LNCaP clone FGC (cell line): ENCODE measurements at places on chromosomes 3 and 15.

DNA sequence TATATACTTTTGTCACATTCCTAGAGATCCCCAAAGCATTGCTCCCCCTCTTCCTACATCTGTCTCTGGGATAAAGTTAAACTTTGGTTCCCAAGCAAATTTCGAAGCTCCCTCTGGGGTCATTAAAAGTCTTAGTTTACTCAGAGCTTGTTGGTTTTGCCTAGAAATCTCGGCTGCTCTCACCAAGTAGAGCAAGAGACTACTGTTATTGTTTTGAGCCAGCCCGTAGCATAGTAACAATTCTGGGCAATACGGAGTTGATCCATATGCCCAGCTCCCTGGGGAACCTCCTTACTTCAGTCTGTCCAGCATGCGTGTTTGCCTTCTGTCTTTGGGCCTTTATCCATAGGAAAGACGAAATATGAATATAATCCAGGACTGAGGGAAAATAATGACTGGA lies 10.0 kb upstream of the P3H2 start:
- DNase-seq: no peak

DNA sequence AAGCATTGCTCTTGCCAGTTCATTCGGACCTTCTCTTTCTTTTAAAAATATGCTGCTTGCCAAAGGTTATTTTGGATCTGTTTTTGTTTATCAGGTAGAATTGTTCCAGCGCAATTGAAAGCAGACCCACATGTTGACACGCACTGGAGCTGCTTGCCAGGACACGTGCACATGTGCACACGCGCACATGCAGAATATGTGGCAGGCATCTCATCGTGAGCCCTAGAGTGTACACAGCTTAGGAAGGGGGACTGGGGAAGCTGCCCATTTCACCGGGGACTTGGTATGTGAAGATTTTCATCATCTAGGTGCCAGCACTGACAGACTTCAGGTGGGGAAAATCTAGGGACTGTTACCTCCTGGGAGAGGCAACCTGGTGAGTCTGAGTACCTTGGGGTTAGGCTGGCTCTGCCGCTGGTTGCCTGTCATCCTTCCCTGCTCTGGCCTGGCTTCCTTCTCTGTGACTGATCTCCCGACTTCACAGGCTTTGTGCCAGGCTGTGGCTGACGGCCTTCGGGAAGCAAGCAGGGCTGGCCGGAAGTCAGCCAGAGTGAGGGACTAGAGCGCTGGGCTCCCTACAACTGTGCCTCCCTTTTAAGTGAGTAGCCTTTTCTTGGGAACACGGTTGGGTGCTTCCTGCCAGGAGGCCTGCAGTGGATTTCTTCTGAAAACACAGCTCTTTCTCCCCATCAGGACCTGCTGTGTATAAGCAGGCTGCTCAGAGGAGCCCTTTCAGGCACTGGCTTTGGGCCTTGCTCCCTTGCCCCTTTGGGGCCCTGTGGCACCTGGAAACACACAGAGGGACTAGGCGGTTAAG lies 129.3 kb downstream of the EEFSEC start:
- peak; percentile 70 for DNase-seq

DNA sequence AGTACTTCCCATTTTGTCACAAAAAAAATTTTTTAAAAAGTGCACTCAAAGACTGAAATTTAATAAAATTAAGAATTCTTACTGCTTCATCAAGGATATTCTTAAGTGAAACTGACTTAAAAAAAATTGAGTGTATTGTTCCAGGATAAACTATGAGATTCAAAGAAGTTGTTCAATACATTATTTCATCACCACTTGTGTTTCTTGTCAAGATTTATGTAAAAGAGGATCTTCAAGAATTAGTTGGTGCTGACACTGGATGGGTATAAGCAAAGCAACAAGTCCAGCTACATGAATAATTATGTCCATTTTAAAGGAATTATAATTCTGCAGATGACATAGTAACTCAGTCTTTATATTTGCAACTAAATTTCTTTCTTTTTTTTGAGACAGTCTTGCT lies 4.3 kb upstream of the AP4E1 start:
- DNase-seq: no peak

DNA sequence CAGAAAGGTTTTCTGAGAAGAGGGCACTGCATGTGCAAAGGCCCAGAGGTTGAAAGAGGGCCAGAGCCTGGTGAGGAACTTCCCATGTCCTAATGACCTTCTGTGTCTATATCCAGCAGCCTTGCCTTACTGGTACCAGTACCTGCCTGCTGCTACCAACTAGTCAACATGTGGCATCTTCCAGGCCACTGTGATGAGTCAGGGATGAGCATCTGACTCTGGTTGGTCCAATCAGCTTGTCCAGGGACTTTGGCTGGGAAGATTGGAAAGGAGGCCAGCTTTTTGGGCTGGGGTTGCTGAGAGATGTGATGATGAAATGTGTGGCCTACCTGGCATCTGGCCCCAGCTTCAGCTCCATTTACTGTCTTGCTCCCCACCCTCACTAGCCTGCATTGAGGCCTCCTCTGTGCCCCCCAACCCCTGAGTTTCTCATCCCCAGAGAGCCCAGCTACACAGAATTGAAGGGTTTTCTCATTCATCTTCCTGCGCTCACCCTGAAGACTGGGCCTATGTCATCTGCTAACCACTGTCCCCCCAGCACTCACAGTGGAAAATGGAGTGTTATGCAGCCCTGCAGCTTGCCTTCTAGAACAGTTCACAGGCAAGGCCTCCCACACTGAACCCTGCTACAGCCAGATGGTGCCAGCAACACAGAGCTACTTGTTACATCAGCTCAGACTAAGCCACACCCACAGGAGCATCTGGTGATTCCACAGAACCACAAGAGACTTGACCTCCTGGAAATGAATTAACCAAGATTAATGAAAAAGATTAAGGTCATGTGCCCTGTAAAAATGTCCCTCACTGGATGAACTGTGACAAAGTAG lies 1.3 kb upstream of the TWF2 start:
- DNase-seq: peak; percentile 67

- DNase-seq: no peak
Observed at GRCh38 chr3:157861076-157861765, 245.0 kb downstream of the SHOX2 start.

DNA sequence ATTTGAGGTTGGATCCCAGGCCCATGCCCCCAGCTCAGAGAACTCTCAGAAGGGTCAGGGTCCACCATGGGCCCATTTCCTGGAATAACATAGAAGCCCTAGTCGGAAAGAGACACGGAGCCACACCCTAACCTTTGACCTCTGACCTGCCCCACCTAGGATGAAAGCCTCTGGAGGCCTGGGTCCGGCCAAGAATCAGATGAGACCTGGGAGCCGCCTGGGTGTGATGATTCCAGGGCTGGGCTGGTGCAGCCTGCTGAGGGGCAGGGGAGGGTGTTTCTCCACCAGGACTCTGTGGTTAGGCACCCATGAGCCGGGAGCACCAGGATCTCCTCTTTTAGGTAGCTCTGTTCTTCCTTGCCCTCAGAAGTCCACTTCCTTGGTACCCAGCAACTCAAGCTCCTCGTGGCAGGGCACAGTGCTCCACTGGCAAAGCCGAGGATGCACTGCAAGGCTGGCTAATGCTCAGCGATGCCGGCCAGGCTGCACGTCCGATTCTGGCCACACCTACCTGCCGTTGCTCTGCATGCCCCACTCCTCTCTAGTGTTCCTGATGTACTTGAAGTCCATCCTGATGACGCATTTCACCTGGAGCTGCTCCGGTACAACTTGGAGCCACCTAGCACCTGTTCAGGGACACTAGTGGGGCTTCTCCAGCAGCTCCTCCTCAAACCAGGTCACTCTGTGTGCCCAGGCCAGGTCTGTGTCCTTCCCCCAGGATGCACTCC lies 57.4 kb downstream of the ZNF445 start:
- DNase-seq: no peak

GRCh38 chr3:71831599-71831998 lies 46.7 kb upstream of the PROK2 start:
- no peak for DNase-seq

DNA sequence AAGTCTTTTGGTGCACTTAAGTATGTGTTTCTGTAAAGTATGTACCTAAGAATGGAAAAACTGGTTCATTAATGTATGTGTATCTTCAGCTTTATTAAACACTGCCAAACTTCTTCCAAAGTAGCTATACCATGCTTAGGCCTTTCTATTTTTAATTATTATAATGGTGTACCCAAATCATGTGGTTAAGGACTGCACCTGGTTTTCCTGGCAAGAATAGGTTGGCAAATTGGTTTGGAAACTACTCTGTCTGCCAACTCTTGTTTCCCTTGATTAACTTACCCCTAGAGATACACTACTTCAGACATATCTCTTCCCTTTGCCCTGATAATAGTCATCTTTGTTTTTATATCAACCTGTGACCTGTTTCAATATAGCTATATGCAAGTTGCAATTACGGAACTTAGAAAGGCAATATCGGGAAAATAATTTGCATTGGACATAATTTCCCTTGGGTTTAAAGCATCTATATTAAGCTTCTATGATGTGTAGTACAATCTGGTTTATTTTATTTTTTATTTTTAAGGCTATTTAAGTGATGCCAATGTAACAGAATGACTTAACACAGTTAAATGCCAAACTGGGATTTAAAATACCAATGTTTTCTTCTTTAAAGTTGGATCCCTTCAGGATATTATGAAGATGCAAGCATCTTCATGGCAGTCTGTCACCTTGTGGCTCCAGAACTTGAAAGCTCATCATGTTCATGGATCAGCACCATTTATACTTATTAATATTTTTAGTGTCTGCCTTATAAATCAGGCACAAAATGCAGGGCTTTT lies 40.6 kb upstream of the TMEM108 start:
- no peak for DNase-seq

- DNase-seq: peak; percentile 84
Observed at GRCh38 chr3:188635258-188636042, 481.5 kb downstream of the LPP start.

- DNase-seq: no peak
Observed at GRCh38 chr3:10848261-10848660, 32.2 kb downstream of the SLC6A11 start.

DNA sequence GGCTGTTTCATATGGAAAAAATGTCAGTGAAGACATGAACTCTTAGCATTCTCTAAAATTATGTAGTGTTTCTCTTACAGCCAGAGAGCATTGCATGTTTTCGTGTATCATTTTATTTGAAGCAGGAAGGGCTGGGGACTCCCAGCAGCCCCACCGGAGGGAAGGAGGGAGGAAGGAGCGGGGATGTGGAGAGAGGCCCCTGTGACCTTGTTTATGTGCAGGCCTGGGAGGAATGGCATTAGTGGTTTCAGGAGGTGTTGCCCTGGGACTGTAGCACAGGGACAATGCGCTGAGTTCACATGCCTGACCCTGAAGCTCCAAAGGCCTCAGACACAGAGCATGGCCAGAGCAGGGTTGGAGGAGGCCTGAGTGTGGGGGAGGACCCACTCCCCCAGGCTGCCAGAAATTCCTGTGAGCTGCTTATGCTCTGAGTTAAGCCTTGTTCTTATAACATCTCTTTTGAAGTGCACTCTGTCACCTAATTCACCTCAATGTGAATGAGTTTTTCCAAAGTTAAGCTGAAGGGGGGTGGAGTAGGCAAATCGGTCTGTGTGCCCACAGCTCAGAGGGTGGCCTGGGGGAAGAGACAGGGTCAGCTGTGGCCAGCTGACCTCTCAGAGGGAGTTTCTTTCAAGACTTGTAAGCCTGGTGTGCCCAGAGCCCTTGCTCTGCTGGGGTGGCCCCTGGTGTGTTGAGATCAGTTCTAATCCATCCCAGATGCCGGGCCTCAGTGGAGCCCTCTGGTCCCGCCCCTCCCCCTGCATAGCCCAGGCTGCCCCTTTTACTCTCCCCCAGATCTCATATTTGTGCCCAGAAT lies 3.9 kb upstream of the RNU6-1 start:
- DNase-seq: no peak

DNA sequence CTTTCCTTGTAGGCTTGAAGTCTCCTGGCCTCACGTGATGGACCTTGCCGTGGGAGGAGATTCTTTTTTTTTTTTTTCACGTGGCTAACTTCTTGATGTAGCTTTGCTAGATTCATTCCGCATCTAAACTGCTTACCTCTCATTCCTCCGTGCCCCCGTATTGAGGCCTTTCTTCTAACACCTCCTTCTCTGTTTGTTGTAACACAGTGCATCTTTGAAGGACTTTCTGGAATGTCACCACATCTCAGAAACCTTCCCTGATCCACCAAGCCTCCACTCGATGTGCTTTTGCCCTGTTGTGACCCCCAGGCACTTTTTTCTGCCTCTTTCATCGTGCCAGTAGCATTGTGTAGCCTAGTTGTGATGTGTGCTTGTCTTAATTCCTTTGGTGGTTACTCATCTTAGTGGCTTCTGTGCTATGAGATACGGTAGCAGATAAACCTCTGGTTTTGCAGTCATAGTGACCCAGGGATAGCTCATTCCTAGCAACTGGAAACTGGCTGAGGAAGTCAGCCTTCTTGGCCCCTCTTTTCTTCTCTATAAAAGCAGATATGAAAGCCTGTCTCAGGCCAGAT lies 1.6 kb upstream of the BNC1 start:
- DNase-seq: no peak

GRCh38 chr3:46500656-46501635 lies 3.2 kb downstream of the RTP3 start:
- no peak for DNase-seq

DNA sequence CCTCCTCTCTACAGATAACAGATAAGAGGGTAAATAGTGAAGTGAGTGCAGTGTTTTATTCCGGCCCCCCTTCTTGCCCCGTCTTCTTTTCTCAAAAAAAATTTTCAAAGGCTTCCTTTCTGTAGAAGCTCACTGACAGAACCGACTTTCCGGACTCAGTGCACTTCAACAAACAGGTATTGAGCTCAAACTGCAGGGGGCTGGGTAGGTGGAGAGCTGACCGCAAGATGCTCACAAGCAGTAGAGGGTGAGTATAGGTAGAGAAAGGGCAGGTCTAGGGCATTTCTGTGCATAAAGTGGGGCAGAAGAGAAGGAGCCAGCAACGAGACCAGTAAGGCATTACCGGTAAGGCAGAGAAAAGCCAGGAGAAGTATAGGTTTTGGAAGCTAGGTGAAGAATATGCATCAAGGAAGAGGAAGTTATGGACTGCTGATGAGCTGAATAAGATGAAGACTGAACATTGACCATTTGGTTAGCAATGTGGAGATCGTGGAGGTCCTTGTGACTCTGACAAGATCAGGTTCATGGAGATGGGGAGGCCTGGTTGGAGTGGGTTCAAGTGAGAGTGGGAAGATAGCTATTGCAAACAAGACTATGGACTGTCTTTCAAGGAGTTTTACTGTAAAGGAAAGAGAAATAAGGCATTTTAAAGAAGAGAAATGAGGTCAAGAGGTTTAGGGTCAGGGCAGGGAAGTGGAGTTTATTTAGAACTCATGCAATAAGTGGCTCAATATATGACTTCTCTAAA lies 97.4 kb downstream of the ST6GAL1 start:
- no peak for DNase-seq

DNA sequence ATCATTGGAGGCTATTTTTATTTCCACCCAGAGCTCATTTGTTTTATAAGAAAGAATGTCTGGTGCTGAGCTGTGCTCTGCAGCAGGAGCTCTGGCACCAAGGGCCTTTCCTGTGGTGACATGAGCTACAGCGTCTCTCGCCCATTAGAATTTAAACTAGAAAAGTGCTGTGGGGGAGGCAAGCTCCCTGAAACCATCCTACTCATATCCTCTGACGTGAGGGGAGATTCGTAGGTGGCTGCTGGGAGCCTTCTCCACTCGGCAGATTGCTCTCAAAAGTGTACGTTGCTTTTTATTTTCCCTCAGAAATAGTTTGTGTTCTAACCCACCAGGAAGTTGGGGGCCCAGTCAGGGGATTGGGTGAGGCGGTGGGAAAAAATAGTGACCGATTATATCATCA lies 76.3 kb upstream of the ARHGEF3 start:
- no peak for DNase-seq

GRCh38 chr3:147655236-147655635 lies 246.1 kb downstream of the ZIC1 start:
- DNase-seq: no peak

- DNase-seq: no peak
Observed at GRCh38 chr15:36428102-36428845, 151.2 kb upstream of the CDIN1 start.

- DNase-seq: no peak
Observed at GRCh38 chr15:60486742-60487141, 7.8 kb upstream of the ICE2 start.
